ENCODE measurements at places on chromosomes 6 and 20.

DNA sequence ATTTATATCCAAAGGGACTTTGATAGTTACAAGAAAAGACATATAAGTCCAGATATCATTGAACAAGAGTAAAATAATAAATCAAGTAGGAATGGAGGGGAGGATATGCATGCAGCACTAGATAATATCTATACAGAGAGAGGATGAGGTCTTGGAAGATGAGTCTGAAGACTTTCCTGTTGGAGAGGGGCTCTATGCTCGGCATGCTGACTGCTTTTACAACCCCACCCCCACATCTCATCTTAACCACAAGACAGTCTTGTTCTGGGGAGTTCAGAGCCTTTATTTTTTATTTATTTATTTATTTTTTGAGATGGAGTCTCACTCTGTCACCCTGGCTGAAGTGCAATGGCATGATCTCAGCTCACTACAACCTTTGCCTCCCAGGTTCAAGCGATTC, 48.4 kb upstream of the IER3 start:
- no peak for DNase-seq

- DNase-seq = no peak
Observed at GRCh38 chr6:46605091-46605797, 47.4 kb downstream of the CYP39A1 start.

DNA sequence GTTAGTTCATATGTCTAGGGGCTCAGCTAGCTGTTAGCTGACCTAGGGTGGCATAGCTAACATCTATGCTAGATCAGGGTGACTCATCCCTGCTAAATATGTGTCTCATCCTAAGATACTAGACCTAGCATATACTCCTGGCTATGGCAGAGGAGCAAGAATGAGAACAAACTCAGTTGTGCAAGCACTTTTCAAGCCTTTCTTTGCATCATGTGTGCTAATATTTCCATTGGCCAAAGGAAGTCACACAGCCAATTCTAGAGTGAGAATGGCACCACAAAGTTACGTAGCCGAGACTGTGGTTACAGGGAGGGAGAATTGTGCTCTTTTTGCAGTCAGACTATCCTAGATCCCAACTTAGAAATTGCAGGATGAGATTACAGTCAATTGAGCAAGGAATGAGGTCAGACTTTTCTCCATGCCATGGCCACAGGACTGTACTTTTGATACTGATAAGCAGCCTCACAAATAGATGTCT, 78.7 kb downstream of the PLCB4 start:
- peak; percentile 73 for DNase-seq

DNA sequence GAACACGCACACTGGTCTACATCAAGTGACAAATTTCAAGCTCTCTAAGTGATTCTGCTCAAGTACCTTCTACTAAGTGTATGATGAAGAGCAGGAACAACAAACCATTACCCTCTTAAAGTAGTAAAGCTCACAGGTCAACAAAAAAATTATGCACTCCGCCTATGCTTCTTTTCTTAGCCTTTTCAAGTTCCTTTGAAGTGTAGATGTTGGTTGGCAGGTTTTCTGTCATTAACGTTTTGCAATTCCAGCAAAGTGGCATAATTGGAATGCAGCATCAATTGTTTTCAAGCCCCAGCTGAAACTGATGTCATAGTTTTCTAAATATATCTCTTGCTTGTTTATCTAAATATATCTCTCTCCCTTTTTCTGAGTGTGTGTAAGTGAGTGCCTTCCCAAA, 396.9 kb upstream of the EYS start:
- DNase-seq = peak; percentile 2

DNA sequence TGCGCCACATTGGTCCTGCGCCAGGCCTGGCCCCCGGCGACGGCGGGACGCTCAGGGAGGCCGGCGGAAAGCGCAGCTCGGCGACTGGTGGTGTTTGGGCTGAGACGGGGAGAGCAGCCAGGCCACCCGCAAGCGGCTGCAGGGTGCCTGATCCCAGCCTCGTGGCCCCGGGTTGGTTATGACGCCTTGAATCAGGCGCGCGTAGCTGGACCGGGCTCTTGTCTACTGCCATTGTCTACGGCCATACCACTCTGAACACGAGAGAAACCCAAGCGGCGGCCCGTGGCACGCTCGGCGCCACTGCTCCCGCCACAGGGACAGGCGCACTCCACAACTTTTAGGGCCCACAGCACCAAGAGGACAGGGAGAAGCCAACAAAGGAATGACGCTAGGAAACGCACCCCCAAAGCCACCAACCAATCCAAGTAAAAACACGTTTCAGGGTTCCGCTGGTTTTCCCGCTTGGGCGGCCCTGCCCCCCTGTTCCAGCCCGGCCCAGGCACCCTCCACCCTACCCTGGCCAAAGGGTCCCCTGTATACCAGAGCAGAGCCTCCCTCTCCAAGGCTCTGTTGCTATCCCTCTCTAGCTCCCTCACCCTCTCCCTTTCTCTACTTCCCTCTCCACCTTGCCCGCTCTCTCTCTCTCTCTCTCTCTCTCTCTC, 1849.3 kb upstream of the DEFB115 start:
- DNase-seq = no peak

GRCh38 chr6:12392490-12392889, 102.3 kb downstream of the EDN1 start:
- DNase-seq = no peak

- DNase-seq = no peak
Observed at GRCh38 chr6:168136622-168137021, 57.6 kb upstream of the FRMD1 start.

DNA sequence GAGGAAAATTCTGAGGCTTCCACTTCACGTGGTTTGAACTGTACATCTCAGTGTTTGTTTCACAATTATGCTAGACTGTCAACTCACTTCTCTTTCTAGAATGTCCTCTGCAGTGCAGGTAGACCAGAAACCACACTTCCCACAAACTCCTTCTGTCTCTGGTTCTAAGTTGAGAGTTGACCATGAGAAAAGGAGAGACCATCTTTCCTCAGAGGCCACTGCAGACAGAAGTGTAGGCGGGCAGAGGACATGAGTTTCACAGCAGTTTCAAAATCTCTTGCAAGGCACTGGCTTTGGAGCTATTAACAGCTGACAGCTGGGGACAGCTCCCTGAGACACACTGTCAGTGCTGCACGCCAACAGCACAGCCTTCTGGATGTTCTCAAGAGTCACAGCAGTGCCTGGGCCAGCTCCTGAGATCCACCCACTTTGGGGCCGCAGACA, 55.4 kb upstream of the MOXD1 start:
- DNase-seq = no peak

- DNase-seq = no peak
Observed at GRCh38 chr6:20599302-20600051, 65.2 kb downstream of the CDKAL1 start.

DNA sequence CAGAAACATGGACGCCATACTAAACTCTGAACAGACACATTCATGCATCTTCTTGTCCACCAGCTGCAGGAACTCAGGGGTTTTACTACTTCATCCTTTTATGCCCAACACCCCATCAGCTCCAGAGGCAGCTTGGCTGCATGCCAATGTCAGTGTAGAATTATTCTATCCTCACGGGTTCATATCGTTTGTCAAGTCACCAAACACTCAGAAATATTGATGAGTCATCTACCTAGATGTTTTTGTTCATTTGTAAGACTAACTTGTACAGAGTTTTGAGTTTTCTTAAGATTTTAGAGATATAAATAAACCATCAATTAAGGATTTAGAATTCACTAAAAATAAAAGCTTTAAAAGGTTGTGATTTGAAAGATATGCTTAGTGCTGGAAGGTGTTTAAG, 590.7 kb upstream of the FLRT3 start:
- DNase-seq = peak; percentile 49

DNA sequence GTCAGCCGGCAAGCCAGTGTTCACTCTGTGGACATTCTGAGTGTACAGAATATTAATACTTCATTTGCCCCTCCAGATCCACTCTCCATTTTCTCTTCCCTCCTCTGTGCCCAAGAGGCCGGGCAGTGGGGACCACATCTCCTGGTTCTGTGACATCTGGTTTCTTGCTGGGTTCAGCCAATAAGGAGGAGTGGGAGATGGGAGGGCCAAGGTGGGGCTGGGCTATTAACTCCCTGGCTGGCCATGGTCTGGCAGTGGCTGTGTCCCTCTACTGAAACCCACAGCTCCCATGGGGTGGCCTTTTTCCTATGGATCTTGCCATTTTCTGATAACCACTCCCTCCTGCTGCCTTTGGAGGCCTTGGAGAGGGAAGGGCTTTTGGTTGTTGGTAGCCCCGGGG, 30.0 kb upstream of the SALL4 start:
- no peak for DNase-seq

DNA sequence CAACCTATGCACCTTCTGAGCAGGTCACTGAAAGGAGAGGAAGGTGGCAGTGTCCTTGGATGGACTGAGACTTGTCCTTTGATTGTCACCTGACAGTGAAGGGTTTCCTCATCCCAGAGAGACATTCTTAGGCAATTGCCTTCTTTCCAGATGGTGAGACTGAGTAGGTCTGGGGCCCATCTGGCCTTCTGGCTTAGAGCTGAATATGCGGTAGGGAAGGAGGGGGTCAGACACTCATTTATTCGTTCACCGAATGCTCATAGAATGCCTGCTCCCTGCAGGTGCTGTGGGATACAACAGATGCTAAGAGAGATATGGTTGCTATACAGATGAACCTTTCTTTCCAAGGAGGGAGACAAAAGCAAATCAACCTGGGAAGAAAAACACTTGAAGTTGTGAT, 76.8 kb downstream of the BMP6 start:
- DNase-seq = no peak

GRCh38 chr6:161727083-161727833, 453.4 kb upstream of the AGPAT4 start:
- DNase-seq = no peak

DNA sequence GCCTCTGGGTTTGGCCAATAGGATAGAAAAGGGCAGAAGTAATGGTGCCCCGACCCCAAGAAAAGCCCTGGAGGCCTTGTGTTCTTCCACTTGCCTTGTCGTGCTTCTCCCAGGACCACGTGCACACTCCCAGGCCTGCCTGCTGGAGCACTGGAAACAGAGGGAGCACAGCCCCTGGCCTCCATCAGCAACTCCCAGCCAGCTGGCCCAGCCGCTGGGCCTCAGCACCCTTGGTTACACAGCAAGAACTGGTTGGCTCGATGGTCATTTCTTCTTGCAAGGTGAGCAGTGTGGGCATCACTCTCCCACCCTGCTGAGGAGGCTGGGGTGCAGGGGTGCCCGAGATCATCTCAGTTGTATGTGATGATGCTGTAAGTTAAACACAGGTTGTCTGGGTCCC, 69.2 kb upstream of the CST7 start:
- no peak for DNase-seq

GRCh38 chr20:44407402-44408184, 52.1 kb downstream of the HNF4A start:
- DNase-seq = peak; percentile 94

- peak; percentile 46 for DNase-seq
Observed at GRCh38 chr20:8152183-8152582, 20.1 kb downstream of the PLCB1 start.

DNA sequence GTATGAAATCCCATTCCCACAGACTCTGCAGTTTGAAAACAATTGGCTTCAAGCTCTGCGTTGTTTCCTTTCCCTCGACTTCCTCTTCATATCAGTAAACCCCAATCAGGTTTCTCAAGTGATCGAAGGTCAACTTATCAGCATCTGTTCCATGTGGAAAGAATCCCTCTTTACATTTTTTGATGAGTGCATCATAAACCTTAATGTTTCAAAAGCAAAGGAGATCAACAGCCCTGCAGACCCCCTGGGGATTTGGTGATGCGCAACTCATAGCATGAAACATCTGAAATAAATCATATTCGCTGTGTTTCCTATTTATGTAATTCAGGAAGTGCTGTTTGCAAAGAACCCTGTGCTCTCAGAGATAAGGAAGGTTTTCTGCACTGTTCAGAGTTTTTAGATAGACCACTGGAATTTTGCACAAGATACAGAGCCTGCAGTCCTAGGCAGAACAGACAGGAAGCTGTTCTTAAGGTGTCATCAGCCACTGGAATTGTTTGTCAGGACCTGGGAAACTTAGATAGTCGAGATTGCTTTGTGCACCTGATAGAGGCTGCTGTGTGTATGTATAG, 216.0 kb downstream of the HIVEP2 start:
- no peak for DNase-seq

DNA sequence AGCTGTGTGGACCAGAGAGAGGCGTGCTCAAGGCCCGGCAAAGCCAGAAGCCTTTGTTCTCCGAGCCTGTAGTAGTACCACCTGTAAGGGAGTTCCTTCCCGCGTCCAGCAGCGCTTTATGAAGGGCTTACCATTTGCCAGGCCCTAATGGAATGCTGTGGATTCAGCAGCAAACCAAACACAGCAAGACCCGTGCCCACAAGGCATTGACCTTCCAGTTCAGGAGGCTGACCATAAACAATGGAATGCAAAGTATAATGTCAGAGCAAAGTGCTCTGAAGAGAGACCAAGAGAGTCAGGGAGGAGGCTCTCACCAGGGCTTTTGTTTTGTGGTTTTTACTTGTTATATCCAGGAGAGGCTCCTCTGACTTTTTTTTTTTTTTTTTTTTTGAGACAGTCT, 209.8 kb downstream of the ZMYND8 start:
- no peak for DNase-seq

- DNase-seq = no peak
Observed at GRCh38 chr20:50930976-50931305, 296 bp downstream of the ADNP start.

DNA sequence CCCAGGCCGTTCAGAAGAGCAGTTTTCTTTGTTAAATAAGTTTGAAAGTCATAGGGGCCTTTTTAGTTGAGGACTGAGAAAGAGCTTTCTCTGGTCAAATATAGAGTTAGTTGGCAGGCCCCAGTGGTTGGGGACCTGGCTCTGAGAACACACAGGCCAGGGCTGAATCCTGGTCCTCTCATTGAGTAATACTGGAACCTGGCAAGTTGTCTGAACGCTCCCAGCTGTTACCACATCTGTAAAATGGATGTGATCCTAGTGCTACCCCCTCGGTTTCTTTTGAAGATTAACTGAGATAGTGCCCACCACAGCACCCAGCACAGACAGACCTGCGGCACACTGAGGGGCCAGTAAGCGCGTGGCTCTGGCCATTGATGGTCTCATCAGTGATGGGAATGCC, 215.5 kb downstream of the ZDHHC14 start:
- DNase-seq = no peak

DNA sequence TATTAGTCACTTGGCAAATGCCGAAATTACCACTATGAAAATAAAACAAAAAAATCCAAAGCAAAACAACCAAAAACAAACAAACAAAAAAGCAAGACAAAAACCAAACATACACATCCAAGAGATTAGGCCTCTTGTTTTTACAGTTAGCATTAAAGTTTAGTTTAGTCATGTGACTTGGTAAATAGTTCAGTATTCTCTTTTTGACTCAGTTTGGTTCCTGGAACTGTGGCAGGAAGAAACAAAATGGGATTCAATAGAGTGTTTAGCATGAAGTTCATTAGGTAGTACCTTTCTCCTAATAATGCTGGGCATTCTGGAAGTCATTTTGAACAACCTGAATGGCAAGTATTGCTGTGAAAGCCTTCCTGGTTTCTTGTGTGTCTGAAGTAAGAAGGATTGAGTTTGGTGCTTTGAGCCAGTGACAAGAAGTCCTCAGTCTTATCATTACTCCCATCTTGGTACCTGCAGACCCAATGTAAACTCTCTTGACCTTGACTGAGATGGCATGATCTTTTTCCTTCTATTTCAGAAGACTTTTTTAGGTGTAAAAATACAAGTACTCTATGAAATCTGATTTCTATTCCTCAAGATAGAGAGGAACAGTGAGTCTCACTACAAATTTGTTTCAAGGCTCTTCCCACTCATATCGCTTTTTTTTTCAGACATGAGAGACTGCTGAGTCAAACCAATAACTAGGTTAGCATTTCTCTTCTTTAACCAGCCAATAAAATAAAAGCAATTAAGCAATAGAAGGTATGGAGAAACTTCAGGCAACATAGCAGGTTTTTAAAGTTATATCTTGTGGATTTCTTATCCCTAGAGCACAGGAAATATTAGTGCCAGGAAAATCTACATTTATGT, 223.6 kb upstream of the PREP start:
- no peak for DNase-seq
